A172 (cell line): ENCODE measurements at places on chromosomes 4 and X. TPM values are rescaled to one million over a fixed set of nuclear protein-coding genes. Genes with fewer than 3 reads are reported as not detected.

Gene ASB12
- not detected in 2 replicates for total RNA-seq

Gene LINC00632
- 0.48 and 2.2 TPM in 2 replicates for total RNA-seq

Gene ALB
- total RNA-seq = not detected in 2 replicates

Gene FAM9B
- not detected in 2 replicates for total RNA-seq

Gene UGT2B11
- total RNA-seq = not detected in 2 replicates

Gene SYNPO2
- 0.07 and 0.10 TPM in 2 replicates for total RNA-seq

Gene FOXR2
- total RNA-seq = 0.07 TPM in 1 of 2 replicates, not detected in the other

Gene SPANXC
- total RNA-seq = not detected in 2 replicates

Gene ARHGAP4
- 1.3 and 5.3 TPM in 2 replicates for total RNA-seq

Gene MAGEB10
- not detected in 2 replicates for total RNA-seq

Gene CCDC149
- 2.7 and 2.8 TPM in 2 replicates for total RNA-seq

Gene PRRG1
- 16.9 and 18.0 TPM in 2 replicates for total RNA-seq

Gene LEF1
- total RNA-seq = 4.7 and 6.1 TPM in 2 replicates
